Fibroblast of mammary gland (primary cell): ENCODE measurements at places on chromosomes 1 and 21.

- no peak for DNase-seq
These were observed 23.8 kb downstream of the DDX20 start for GRCh38 chr1:111779546-111779945.

GRCh38 chr1:40635763-40636500 is 29.6 kb downstream of the RIMS3 start:
- no peak for DNase-seq

GRCh38 chr1:5994713-5995621 is 2.7 kb upstream of the NPHP4 start:
- no peak for DNase-seq

DNA sequence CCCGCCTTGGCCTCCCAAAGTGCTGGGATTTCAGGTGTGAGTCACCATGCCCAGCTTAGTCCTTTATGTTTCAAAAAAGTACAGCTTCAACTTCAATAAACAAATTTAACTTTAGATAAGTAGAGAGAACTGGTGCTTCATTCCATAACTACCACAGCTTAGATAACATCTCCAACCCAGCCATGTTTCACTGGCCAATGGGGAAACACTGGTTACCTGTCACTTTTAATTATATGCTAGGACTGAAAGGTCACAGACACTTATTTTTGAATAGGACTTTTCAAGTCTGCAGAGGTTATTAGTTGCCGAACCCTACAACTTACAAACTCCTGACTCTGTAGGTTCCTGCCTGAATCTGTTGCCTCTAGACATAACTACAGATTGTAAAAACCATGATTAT is 56.5 kb upstream of the ST6GALNAC3 start:
- DNase-seq = no peak

DNA sequence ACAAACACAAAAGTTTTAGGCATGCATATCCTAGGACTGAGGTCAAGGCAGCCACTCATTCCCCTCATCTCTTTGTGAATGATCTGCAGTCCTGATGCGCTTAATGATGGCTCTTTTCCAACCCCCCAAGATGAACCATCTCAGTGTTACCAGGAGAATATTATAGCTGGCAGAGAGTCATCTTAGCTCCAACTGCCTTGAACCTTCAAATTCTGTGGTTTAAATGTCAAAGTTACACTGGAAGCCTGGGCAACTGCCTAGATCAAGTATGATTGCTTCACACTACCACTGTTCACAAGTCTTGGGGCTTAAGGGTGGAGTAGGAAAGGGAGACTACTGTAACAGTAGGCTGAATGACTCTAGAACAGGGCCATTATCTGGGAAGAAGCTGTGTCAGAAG is 8.0 kb upstream of the MYBPHL start:
- peak; percentile 25 for DNase-seq

- DNase-seq = no peak
These were observed 4.9 kb upstream of the C1orf167 start for GRCh38 chr1:11757047-11757446.

DNA sequence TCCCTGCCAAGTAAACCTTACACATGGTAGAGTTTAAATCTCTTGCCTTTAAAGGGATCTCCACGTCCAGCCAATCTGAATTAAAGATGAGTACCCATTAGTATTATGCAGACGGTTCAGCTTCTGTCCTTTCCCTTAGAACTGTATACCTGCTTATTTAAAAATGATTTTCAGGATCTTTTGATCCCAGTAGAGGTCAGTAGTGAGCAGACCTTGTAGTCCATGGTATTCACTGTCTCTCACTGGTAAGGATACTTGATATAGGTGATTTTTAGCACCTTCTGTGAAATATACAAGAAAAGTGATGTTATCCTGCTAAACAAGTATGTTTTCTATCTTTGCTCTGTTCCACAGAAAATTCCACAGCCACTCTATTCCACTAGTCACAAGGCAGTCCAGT is 1211.6 kb upstream of the ADGRL4 start:
- peak; percentile 72 for DNase-seq

DNA sequence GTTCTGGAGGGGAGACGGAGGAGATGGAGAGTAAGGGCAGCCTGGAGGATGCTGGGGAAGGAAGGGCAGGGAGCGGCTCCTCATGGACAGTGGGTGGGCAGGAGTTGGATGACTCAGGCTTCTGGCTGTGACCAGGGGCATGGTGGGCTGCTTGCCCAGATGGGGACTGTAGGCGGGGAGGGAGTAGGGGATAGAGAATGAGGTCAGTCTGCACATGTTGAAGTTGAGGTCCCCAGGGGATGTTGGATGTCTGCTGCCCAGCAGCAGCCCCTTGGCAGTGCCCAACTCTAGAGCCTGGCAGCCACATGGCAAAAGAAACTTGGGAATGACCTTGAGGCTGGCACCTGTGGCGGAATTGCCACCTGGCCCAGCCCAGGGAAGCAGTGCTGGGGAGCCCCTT is 6.4 kb downstream of the SELENON start:
- DNase-seq = peak; percentile 88

GRCh38 chr21:33403786-33404585 is 773 bp downstream of the IFNGR2 start:
- peak; percentile 35 for DNase-seq

- no peak for DNase-seq
These were observed 26.1 kb downstream of the NENF start for GRCh38 chr1:212458817-212459216.

DNA sequence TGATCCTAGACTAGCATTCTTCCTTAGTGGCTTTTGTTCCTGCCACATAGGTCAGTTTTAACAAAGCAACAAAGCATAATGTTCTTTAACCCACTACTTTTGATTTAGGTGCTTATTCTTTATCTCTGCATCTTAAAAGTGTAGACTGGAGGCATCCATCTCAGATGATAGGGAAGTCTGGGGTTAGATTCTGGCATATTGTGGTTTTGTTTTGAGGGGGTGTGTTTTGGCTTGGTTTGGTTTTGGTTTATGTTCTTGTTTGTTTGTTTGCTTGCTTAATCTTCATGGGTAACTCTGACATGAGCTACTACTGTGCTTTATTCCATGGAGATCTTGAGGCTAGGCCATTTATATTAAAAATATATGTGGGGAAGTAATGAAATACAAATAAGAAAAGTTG is 40.3 kb upstream of the MYOCOS start:
- DNase-seq = no peak

- DNase-seq = no peak
These were observed 172.7 kb downstream of the PATJ start for GRCh38 chr1:61914823-61915482.
